ENCODE measurements at places on chromosomes 7 and 10.

- no peak for DNase-seq
These were observed 26.1 kb downstream of the MNX1 start for GRCh38 chr7:156984174-156984891.

- no peak for DNase-seq
These were observed 10.4 kb upstream of the ZNF485 start for GRCh38 chr10:43595739-43596298.

DNA sequence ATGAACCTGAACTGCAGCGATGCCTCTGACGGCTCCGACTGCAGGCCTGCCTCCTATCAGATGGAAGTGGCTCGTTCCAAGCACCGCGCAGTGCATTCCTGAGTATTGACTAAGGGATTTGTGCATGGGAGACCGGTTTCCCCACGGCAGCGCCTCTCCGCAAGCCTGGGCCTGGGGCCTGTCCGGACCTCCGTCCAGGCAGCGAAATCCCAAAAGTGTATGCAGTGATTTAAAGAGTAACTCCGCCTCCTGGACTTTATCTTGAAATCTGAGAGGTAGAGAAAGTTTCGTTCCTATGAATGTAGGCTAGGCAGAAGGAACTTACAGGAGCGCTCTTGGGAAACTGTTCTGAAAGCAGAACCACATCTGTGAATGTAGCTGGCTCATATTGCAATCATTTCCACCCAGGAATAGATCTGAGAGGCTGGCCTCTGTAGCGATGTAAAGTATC is 106.2 kb upstream of the CELF2 start:
- DNase-seq: peak; percentile 14

GRCh38 chr10:87660484-87661133 is 931 bp downstream of the PAPSS2 start:
- DNase-seq: peak; percentile 63

DNA sequence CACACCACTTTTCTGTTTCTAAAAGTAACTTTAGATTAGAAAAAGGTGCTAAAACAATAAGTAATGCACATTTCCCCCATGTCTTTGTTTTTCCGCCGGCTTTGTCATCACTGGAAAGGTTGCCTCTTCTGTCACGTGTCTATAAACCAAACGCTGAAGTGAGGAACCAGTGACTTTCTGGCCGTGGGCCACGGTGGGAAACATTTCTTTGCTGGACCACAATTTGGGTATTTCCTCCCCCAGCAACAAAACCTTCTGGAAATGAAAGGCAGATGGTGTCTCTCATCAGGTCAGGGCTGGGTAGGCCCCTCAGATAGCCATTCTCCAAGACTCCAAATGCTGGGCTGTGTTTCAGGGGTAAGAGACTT is 174.5 kb downstream of the SH3PXD2A start:
- DNase-seq: no peak

DNA sequence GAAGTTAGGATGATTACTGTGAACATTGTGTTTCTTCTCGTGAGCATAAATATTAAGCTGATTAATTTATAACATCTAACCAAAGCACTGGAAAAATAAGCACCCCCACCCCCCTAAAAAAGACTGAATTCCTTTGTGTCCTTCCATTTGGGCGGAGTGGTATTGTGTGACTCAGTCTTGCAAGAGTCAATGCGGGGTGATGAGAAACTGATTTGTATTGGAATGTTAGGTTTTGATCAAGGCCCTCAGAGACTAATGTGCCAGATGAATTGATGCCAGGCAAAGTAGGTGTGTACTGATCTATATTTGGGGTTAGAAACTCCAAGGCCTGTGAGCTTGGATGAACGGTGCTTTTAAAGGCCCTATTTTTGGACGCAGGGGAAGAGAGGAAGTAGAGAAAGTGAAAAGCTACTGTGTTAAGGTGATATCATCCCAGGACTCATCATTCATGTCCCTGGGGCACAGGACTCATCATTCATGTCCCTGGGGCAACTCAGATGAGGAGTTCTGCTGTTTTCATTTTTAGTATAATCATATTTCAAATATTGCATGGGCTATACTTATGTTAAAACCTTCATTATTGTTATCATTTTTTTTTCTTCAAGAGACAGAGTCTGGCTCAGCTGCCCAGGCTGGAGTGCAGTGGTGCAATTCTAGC is 61.3 kb upstream of the PTN start:
- no peak for DNase-seq

- peak; percentile 71 for DNase-seq
These were observed 604.1 kb downstream of the GALNT17 start for GRCh38 chr7:71735961-71736556.

- no peak for DNase-seq
These were observed 36.9 kb downstream of the TACR2 start for GRCh38 chr10:69379800-69380199.

DNA sequence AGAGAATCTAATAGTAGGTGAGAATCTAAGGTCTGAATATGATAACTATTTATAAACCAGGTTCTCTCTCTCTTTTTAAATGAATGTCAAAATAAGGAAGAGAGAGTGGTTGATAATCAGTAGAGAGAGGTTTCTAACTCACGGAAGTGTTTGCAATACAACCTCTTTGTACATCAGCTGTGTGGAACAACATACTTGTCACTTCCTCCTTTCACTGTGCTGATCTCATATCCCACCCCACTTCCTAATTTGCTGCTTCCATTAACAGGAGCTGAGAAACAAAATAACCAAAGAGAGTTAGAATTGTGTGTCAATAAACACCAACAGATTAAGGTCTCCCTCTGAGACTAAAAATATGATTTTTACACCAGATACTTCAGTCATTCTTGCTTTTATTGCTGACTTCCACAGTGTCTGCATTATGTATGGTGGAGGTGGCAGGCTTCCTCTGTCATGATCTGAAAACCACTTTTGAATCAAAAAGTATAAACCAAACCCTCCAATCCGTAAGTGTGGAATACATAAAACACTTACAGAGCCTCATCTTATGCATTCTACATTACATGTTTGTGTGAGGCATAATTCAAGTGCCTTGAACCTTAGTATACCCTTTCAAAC is 25.0 kb downstream of the CACUL1 start:
- peak; percentile 43 for DNase-seq
